ENCODE measurements at places on chromosomes 11 and 22. TPM values are rescaled to one million over a fixed set of nuclear protein-coding genes. Genes with fewer than 3 reads are reported as not detected.

Gene HORMAD2
- not detected for total RNA-seq

Gene LMO2
- 8.4 TPM for total RNA-seq

Gene CDC42BPG
- total RNA-seq: 1.1 TPM

Gene DDTL
- 1.5 TPM for total RNA-seq

Gene ADORA2A
- total RNA-seq: 3.6 TPM

Data from left ventricle myocardium inferior (tissue), 1 donor.